T-helper 22 cell (primary cell): ENCODE measurements at places on chromosomes 13 and 19.

DNA sequence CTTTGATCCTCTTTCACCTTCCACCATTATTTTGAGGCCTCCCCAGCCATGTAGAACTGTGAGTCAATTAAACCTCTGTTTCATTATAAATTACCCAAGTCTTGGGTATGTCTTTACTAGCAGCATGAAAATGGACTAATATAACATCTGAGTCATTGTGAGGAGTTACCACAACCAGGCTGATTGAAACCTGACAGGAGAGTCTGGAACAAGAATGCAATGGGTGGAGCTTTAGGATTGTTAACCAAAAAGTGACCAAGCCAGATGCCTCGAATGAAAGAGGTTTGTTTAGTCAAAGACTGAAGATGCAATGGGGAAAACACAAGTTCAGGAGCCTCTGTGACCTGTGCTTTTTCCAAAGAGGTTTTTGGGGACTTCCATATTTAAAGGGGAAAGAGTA is 659.0 kb downstream of the SLITRK6 start:
- DNase-seq = no peak

DNA sequence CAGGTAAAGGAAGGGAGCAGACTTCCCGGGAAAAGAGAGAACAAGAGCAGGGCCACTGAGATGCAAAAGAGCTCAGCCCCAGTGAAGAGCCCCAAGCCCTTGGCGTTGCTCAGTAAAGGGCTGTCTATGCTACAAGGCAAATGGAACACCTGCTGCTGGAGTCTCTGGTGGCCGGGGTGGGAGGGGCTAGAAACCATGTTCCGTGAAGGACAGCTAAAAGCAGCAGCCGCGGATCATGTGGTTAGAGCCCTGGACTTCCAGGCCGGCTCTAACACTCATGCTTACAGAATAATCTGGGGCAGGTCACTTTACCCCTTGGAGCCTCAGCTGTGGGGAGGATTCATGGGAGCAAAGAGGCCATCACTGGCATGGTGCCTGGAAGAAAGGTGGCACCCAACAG is 17.8 kb downstream of the POU2F2 start:
- no peak for DNase-seq

DNA sequence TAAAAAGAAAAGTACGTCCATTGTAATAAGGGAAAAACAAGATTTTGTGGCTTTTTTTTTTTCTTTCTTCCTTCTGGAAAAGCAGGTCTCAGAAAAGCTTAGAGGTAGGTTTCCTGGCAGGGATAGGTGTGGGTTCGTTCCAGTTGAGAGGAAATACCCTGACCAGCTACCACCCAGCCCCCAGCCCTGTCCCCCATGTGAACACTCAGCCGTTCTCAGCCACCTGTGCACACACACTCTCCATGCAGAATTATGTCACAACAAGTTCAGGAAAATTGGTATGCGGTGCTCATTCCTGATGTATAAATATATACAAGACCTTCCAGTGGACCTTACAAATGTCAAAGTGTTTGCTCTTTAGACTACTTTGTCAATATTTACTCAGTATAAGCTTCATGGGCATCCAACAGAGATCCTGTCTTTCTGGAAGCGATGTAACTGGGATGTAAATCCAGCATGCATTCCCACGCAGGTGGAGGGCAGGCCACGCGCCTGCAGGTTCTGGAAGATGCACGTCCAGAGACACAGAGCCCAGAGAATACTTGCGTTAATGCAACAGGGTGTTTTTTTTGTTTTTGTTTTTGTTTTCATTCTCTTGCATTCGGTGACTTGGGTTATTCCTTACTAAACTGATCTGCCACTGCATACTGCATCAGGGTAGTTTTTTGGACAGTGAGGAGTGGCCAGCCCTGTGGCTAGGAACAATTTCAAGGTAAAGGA is 68.8 kb downstream of the TSHZ3 start:
- DNase-seq = no peak

- DNase-seq = no peak
Measured at GRCh38 chr13:51770160-51770559, 33.8 kb downstream of the DHRS12 start.

GRCh38 chr13:98372876-98373275 is 195.8 kb upstream of the RNF113B start:
- DNase-seq = no peak

GRCh38 chr13:42021851-42022250 is 26.6 kb upstream of the DGKH start:
- DNase-seq = no peak

DNA sequence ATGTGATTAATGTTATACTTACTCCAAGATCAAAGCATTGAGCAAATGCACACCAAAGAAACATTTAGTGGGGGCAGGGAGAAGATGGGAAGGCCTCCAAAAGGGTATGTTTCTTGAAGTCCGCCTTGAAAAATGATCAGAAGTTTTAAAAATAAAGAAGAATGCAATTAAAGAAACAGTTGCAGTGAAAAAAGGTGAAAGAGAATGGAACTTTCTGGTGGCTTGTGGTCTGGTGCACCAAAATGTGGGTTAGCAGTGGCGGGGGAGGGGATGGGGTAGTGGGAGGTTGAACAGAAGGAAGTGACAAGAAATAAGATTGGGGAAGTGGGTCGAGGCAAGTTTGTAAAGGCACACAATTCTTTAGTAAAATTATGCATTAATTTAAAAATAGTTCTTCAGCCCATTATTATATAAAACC is 2.5 kb downstream of the LCP1 start:
- peak; percentile 68 for DNase-seq

DNA sequence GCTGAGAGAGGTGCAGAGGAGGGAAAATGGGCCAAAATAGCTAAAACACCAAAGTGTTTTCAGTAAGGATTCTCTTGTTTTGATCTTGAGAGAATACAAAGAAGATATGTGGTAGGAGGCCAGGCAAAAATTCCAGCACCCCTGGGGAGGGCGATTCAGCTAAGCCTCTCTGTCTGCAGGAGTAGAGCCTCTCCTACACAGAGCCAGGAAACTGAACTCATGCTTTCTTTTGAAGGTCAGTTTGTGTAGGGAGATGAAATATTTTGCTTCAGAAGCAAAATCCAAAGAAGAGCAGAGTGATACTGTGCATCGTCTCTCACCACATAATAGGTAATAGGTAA is 565.0 kb downstream of the FGF9 start:
- no peak for DNase-seq

- DNase-seq = peak; percentile 44
Measured at GRCh38 chr19:3163230-3163886, 15.2 kb upstream of the S1PR4 start.
